ENCODE measurements at places on chromosomes 5 and 9. TPM values are rescaled to one million over a fixed set of nuclear protein-coding genes. Genes with fewer than 3 reads are reported as not detected.

GRCh38 chr5:108521011-108521700 is 139.3 kb upstream of the FBXL17 start:
- H3K4me3 ChIP-seq = no peak overlapping the region
- H3K4me1 ChIP-seq = no peaks in the 10 kb centered on the region
- H3K27ac ChIP-seq = no peak overlapping the region
- H3K27me3 ChIP-seq = peaks cover 34% of the 10 kb centered on the region
- H3K36me3 ChIP-seq = no peaks in the 10 kb centered on the region

- no peak overlapping the region for H3K27ac ChIP-seq
- H3K27me3 ChIP-seq = no peaks in the 10 kb centered on the region
- no peak overlapping the region for H3K4me3 ChIP-seq
- no peaks in the 10 kb centered on the region for H3K36me3 ChIP-seq
- H3K4me1 ChIP-seq = peaks cover 12% of the 10 kb centered on the region
These were observed 3.0 kb upstream of the CDX1 start for GRCh38 chr5:150163547-150164059.

DNA sequence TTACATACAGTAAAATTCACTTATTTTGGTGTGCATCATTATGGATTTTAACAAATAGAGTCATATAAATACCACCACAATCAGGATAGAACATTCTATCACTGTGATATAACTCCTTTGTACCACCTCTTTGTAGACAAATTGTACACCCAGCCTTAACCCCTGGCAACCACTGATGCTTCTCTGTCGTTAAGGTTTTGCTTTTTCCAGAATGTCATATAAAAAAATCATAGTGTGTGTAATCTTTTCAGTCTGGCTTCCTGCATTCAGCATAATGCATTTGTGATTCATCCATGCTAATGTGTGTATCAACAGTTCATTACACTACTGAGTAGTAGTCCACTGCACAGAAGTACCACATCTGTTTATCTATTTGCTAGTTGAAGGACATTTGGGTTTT is 81.2 kb downstream of the ARSB start:
- DNase-seq = no peak
- no peaks in the 10 kb centered on the region for H3K4me1 ChIP-seq
- H3K36me3 ChIP-seq = no peaks in the 10 kb centered on the region
- H3K27ac ChIP-seq = no peak overlapping the region

DNA sequence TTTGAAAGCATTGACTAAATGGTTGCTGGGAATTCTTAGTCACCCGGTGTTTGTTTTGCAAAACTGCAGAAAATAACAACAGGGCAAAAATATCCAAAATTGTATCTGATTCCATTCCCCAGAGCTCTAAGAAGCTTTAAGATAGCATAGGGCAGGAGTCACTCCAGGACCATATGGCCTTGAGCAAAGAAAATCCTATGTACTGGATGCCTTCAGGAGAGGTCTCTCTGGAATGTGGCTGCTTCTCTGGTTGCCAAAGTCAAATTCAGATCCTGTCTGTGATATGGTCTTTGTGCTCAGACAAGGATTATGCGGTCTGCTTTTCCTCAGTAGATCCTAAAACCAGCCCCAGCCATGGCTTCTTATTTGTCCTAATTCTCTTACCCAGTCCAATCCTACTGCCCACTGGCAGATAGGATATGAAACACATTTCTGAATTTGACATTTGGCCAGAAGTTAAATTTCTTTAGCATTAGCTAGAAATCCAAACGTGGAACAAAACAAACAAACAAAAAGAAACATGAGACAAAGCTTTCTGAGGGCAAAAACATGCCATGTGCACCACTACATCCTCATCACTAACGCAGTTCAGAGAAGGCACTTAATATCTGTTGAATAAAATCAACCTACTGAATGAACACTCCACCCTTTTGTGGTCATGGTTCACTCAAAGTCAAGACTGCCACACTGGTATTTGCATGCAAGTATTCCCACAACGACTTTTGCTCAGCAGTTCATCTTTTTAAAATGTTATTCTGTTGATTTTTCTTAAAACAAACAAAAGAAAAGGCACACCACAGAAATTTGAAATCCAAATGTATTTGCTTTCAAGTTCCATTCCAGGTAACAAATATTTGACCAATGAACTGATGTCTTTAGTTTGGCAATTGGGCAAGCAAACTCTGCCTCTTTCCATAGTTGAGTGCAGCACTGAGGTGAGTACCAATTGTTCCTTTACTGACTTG is 165.7 kb downstream of the TRPM6 start:
- H3K36me3 ChIP-seq = no peaks in the 10 kb centered on the region
- H3K27ac ChIP-seq = no peak overlapping the region
- H3K27me3 ChIP-seq = peaks cover 54% of the 10 kb centered on the region
- H3K4me3 ChIP-seq = no peak overlapping the region
- no peak for DNase-seq
- no peaks in the 10 kb centered on the region for H3K4me1 ChIP-seq

GRCh38 chr9:127113191-127113972 is 9.1 kb downstream of the ANGPTL2 start:
- no peaks in the 10 kb centered on the region for H3K36me3 ChIP-seq
- H3K4me1 ChIP-seq = peaks cover 9% of the 10 kb centered on the region
- no peak overlapping the region for H3K27ac ChIP-seq
- no peak for DNase-seq

- no peak overlapping the region for H3K27ac ChIP-seq
- peaks cover 16% of the 10 kb centered on the region for H3K4me1 ChIP-seq
- DNase-seq = no peak
- H3K27me3 ChIP-seq = no peaks in the 10 kb centered on the region
- H3K4me3 ChIP-seq = no peak overlapping the region
These were observed 34.3 kb upstream of the NR3C1 start for GRCh38 chr5:143437666-143438273.

- H3K4me3 ChIP-seq = no peak overlapping the region
- no peak overlapping the region for H3K27ac ChIP-seq
- DNase-seq = peak; percentile 70
- peaks cover 7% of the 10 kb centered on the region for H3K36me3 ChIP-seq
- H3K27me3 ChIP-seq = no peaks in the 10 kb centered on the region
These were observed 157.1 kb downstream of the ZNF462 start for GRCh38 chr9:107020040-107020530.

The NREP gene
- total RNA-seq = 7.0 TPM

The GFI1B gene
- not detected for total RNA-seq
